ENCODE measurements at places on chromosomes 3 and 15. TPM values are rescaled to one million over a fixed set of nuclear protein-coding genes. Genes with fewer than 3 reads are reported as not detected.

GRCh38 chr3:143595456-143596077 lies 252.7 kb downstream of the SLC9A9 start:
- H3K4me3 ChIP-seq = no peak overlapping the region
- H3K27me3 ChIP-seq = no peaks in the 10 kb centered on the region
- no peaks in the 10 kb centered on the region for H3K4me1 ChIP-seq
- no peaks in the 10 kb centered on the region for H3K36me3 ChIP-seq

DNA sequence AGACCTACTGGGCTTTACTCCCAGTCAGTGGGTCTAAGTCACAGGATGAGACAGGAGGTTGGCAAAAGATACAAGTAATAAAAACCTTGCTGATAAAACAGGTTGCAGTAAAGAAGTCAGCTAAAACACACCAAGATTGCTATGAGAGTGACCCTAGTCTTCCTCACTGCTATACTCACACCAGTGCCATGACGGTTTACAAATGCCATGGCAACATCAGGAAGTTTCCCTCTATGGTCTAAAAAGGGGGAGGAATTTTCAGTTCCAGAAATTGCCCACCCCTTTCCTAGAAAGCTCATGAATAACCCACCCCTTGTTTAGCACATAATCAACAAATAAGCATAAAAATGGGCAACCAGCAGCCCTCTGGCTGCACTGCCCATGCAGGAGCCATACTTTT lies 966.7 kb upstream of the ROBO1 start:
- H3K4me1 ChIP-seq = no peaks in the 10 kb centered on the region
- no peak overlapping the region for H3K27ac ChIP-seq
- H3K36me3 ChIP-seq = no peaks in the 10 kb centered on the region
- no peaks in the 10 kb centered on the region for H3K27me3 ChIP-seq

- H3K27ac ChIP-seq = no peak overlapping the region
- no peak for DNase-seq
Observed at GRCh38 chr3:59774634-59775033, 724.8 kb upstream of the CFAP20DC start.

GRCh38 chr15:33126559-33127290 lies 67.8 kb downstream of the FMN1 start:
- H3K27ac ChIP-seq = peak overlapping the region; percentile 3
- peak; percentile 71 for DNase-seq
- H3K27me3 ChIP-seq = no peaks in the 10 kb centered on the region
- no peak overlapping the region for H3K4me3 ChIP-seq
- peaks cover 23% of the 10 kb centered on the region for H3K4me1 ChIP-seq

- DNase-seq = no peak
- no peak overlapping the region for H3K4me3 ChIP-seq
- H3K4me1 ChIP-seq = no peaks in the 10 kb centered on the region
- H3K27ac ChIP-seq = no peak overlapping the region
- H3K36me3 ChIP-seq = no peaks in the 10 kb centered on the region
- H3K27me3 ChIP-seq = no peaks in the 10 kb centered on the region
Observed at GRCh38 chr15:100715571-100716455, 113.4 kb downstream of the ASB7 start.

- DNase-seq = no peak
- H3K27ac ChIP-seq = no peak overlapping the region
Observed at GRCh38 chr3:102074946-102075345, 225.6 kb downstream of the NFKBIZ start.

DNA sequence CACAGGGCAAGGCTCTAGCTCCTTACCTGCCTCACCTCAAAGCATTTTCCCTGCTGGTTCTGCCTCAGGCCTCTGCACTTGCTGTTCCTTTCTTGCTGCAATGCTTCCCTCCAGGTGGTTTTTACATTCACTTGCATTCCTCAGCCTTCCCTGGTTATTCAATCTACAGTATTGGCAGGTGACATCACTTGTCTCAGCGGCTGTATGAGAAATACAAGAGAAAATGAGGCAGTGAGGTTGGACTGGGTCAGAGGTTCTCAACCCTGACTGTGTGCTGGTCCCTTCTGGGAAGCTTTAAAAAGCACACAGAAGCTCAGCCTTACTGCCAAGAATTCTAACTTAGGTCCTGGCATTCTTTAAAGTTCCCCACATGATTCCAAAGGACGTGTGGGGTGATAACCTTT lies 26.7 kb downstream of the SIAH2 start:
- no peak overlapping the region for H3K4me3 ChIP-seq
- no peak overlapping the region for H3K27ac ChIP-seq
- H3K36me3 ChIP-seq = peaks cover 3% of the 10 kb centered on the region
- H3K4me1 ChIP-seq = peaks cover 36% of the 10 kb centered on the region
- H3K27me3 ChIP-seq = no peaks in the 10 kb centered on the region

DNA sequence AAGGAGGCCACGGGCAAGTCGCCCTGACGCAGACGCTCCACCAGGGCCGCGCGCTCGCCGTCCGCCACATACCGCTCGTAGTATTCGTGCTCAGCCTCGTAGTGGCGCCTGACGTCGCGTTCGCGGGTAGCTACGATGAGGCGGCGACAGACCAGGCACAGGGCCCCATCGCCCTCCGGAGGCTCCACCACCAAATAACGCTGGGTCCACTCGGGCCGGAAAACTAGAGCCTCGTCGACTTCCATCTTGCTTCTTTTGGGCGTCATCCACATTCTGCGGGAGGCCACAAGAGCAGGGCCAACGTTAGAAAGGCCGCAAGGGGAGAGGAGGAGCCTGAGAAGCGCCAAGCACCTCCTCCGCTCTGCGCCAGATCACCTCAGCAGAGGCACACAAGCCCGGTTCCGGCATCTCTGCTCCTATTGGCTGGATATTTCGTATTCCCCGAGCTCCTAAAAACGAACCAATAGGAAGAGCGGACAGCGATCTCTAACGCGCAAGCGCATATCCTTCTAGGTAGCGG lies at the start of gene EPM2AIP1:
TSS of gene EPM2AIP1 (minus strand) at position 326 of the 520 bp plus-strand sequence. CDS start at position 272, 54 bp downstream.
- DNase-seq = peak; percentile 100
- H3K4me1 ChIP-seq = peaks cover 53% of the 10 kb centered on the region
- H3K27me3 ChIP-seq = no peaks in the 10 kb centered on the region
- H3K4me3 ChIP-seq = peak within 1 kb of the TSS; percentile 97
- H3K27ac ChIP-seq = peak within 1 kb of the TSS; percentile 95

- no peak for DNase-seq
- no peaks in the 10 kb centered on the region for H3K27me3 ChIP-seq
- H3K4me3 ChIP-seq = no peak overlapping the region
- H3K4me1 ChIP-seq = no peaks in the 10 kb centered on the region
Observed at GRCh38 chr3:76362643-76363042, 577.3 kb upstream of the ZNF717 start.

DNA sequence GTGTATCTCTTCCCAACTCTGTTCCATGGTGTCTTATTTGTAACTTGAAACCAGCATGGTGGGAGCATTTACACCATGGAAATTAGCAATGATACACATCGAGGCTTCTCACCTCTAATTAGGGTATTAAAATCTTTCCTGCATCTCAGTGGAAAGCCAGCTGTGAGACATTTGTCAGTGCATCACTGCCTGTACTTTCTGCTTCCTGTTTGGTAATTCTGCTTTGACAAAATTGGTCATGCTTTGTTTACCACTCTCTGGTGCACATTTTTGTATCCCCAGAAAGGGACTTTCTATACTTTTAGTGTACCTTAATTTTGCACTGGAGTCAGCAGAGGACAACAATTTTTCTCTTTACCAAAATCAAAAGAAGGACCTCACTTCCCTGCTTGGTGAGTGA lies 402.1 kb downstream of the PDCD6IP start:
- no peaks in the 10 kb centered on the region for H3K4me1 ChIP-seq
- H3K27me3 ChIP-seq = no peaks in the 10 kb centered on the region
- no peaks in the 10 kb centered on the region for H3K36me3 ChIP-seq
- no peak overlapping the region for H3K4me3 ChIP-seq

DNA sequence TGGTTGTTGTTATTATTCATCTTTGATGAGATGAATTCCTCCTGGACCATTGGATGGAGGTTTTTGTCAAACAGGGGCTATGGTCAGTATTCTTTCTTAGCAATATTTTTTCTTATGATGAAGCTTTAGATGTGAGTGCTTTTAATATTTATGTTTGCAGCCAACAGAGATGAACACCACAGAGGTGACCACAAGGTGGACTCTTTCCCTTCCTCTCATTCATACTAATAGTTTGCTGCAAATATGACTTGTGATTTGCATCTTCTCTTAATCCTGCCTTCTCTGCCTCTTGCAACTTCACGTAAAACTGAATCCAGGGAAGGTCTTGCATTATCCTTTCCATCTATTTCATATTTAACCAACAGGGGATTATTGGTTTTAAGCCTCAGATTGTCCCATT lies 473.1 kb upstream of the UBE2E2 start:
- H3K27me3 ChIP-seq = no peaks in the 10 kb centered on the region
- H3K4me3 ChIP-seq = no peak overlapping the region
- H3K36me3 ChIP-seq = no peaks in the 10 kb centered on the region

GRCh38 chr3:69008980-69009379 lies 4.5 kb downstream of the EOGT start:
- peaks cover 12% of the 10 kb centered on the region for H3K4me1 ChIP-seq
- H3K27me3 ChIP-seq = no peaks in the 10 kb centered on the region

- H3K4me3 ChIP-seq = no peak overlapping the region
- H3K27ac ChIP-seq = no peak overlapping the region
- peaks cover 19% of the 10 kb centered on the region for H3K4me1 ChIP-seq
- H3K36me3 ChIP-seq = no peaks in the 10 kb centered on the region
Observed at GRCh38 chr3:17302170-17302569, 417.4 kb downstream of the PLCL2 start.

GRCh38 chr3:63051920-63052319 lies 176.7 kb upstream of the CADPS start:
- no peaks in the 10 kb centered on the region for H3K36me3 ChIP-seq
- H3K27ac ChIP-seq = no peak overlapping the region
- no peak overlapping the region for H3K4me3 ChIP-seq
- no peaks in the 10 kb centered on the region for H3K4me1 ChIP-seq
- no peaks in the 10 kb centered on the region for H3K27me3 ChIP-seq

DNA sequence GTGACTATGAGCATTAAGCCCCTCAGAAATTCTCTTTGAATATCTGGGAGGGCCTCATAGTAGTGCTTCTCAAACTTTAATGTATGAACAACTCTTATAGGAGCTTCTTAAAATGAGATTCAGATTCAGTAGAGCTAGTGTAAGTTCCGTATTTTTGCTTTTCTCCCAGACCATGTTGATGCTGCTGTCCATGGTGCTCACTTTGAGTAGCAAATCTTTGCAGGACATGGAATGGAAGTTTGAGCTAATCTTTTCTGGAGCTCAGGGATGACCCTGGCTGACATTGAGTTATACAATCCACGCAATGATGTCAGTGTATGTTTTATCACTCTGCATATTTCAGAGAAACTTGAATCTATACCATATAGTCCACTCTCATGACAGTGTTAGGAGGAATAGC lies 134.2 kb downstream of the OTOL1 start:
- H3K27me3 ChIP-seq = no peaks in the 10 kb centered on the region
- DNase-seq = no peak
- H3K4me1 ChIP-seq = no peaks in the 10 kb centered on the region
- no peak overlapping the region for H3K4me3 ChIP-seq
- no peak overlapping the region for H3K27ac ChIP-seq

GRCh38 chr15:89781891-89782618 lies 5.9 kb downstream of the MESP2 start:
- peaks cover 4% of the 10 kb centered on the region for H3K27me3 ChIP-seq
- no peak overlapping the region for H3K4me3 ChIP-seq
- H3K36me3 ChIP-seq = no peaks in the 10 kb centered on the region
- DNase-seq = no peak
- H3K4me1 ChIP-seq = peaks cover 2% of the 10 kb centered on the region

DNA sequence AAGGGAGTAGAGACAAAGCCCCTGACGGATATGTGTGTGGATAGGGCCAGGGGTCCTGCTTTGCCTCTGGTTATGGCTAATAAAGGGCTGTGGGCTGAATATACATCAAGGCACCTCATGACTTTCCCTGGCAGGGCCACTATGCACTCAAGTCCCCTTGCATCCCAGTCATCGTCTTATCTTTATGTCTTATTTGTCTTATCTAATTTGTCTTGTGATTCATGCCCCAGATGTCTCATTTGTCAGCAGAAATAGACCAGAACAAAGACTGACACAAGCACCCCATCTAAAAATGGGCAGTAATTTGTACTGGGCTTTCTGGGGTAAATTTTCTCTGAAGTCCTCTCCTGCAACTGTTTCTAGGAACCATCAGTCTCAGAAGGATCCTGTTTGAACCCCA lies 68.6 kb downstream of the ITGA11 start:
- H3K27me3 ChIP-seq = no peaks in the 10 kb centered on the region
- no peaks in the 10 kb centered on the region for H3K36me3 ChIP-seq
- no peak for DNase-seq
- no peaks in the 10 kb centered on the region for H3K4me1 ChIP-seq

GRCh38 chr3:100456745-100457144 lies 35.7 kb upstream of the TMEM45A start:
- no peak for DNase-seq
- no peak overlapping the region for H3K4me3 ChIP-seq
- no peak overlapping the region for H3K27ac ChIP-seq
- H3K36me3 ChIP-seq = no peaks in the 10 kb centered on the region
- H3K27me3 ChIP-seq = no peaks in the 10 kb centered on the region

DNA sequence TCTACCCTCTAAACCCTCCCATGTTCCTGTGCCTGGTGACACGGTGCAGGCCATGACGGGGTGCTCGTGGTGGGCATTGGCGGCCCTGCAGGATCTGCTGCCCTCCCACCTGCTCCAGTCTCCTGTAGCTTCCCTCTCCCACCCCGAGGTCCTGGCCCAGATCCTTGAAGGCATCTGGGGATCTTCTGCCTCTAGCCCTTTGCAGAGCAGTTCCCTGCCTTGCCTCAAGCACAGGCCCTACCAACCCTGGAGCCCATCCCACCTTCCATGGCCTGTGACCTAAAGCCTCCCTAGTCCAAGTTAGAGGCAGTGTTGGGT lies 27.5 kb upstream of the SEC13 start:
- no peak for DNase-seq
- H3K27me3 ChIP-seq = no peaks in the 10 kb centered on the region
- H3K27ac ChIP-seq = no peak overlapping the region
- H3K4me3 ChIP-seq = no peak overlapping the region
- H3K36me3 ChIP-seq = no peaks in the 10 kb centered on the region

DNA sequence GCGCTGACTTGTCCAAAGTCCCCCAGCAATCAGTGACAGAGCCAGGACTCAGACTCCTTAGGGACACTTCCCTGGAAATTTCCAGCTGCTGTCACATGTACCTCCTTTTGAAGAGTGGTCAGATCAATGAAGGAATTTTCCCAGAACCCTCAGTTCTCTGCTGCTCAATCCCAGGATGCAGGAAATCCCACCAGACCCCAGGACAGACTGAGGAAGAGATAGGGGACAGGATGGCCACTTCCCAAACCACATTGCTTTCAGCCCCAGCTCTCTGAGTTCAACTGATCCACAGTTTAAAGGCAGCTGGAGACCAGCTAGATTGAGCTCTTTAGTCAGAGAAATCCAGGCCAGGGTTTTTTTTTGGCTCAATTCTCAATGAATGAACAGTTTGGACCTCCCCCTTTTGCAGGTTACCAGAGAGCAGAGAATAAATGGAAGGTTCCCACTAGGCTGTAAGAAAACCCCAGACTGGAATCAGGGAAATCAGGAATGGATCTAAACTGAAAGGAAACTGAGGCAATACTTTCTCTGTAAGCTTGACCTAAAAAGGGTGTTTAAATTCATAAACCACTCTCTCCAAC lies 1.5 kb downstream of the CYP1A1 start:
- no peak overlapping the region for H3K4me3 ChIP-seq
- DNase-seq = peak; percentile 31
- no peak overlapping the region for H3K27ac ChIP-seq
- peaks cover 8% of the 10 kb centered on the region for H3K4me1 ChIP-seq
- no peaks in the 10 kb centered on the region for H3K36me3 ChIP-seq

Gene ERICH6
- total RNA-seq = not detected

Gene GRK7
- not detected for total RNA-seq

Gene ROPN1
- total RNA-seq = not detected

Gene CCR8
- 6.9 TPM for total RNA-seq

Gene EPHB3
- total RNA-seq = 0.67 TPM

Gene GOLGA6A
- total RNA-seq = 0.20 TPM

Gene LDHAL6B
- total RNA-seq = not detected

Gene AGBL1
- total RNA-seq = not detected

Gene TIGIT
- 36.1 TPM for total RNA-seq
